Renal cortical epithelial cell (primary cell): ENCODE measurements at places on chromosomes 13 and 19. TPM values are rescaled to one million over a fixed set of nuclear protein-coding genes. Genes with fewer than 3 reads are reported as not detected.

MBD3L3 gene
- total RNA-seq = not detected in 2 replicates

TINCR gene
- total RNA-seq = not detected in 2 replicates

NCR1 gene
- total RNA-seq = not detected in 2 replicates

PSPN gene
- total RNA-seq = 0.69 and 2.2 TPM in 2 replicates

ASF1B gene
- total RNA-seq = 1.1 and 13.7 TPM in 2 replicates

RNF113B gene
- total RNA-seq = not detected in 2 replicates

PRMT1 gene
- 205 and 483 TPM in 2 replicates for total RNA-seq
